ENCODE measurements at places on chromosomes 3 and 15. TPM values are rescaled to one million over a fixed set of nuclear protein-coding genes. Genes with fewer than 3 reads are reported as not detected.

GRCh38 chr3:35521196-35521595 lies 118.1 kb upstream of the ARPP21 start:
- no peak for DNase-seq

GRCh38 chr3:41148478-41148877 lies 50.8 kb upstream of the CTNNB1 start:
- DNase-seq: no peak

DNA sequence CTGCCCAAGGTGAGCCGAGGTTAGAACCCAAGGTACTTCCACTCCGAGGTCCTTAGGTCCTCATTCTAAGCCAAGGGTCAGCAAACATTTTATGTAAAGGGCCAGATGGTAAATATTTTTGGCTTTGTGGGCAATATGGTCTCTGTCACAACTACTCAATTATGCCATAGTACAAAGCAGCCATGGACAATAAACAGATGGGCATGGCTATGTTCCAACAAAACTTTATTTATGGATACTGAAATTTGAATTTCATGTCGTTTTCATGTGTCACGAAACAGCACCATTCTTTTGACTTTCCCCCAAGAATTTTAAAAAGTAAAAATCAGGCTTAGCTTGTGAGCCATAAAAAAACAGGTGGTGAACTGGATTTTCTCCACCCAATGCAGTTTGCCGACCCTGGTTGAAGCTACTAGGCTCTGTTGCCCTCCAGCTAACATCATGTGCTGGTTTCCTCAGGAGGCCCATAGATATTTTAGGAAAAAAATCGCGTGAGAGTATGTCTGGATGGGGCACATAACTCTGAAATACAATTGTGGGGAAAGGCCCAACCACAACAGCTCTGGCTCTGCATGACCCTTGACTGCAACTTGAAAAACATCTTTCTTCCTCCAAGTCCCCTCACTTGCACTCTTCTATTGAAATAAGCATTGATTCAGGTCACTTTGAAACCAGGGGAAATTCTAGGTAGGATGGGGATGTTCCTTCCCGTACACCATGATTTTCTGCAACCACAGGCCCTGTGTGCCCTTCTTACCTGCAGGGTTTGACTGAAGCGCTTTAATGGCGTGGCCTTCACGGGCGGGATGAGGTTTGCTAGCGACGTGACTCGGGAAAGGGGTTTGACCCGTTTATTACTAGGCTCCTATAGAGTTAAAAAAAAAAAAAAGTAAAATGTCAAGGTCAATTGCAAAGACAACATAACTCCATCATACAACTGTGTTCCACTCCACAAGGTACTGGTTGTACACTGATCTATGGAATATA lies 28.5 kb downstream of the ARHGEF3 start:
- no peak for DNase-seq

DNA sequence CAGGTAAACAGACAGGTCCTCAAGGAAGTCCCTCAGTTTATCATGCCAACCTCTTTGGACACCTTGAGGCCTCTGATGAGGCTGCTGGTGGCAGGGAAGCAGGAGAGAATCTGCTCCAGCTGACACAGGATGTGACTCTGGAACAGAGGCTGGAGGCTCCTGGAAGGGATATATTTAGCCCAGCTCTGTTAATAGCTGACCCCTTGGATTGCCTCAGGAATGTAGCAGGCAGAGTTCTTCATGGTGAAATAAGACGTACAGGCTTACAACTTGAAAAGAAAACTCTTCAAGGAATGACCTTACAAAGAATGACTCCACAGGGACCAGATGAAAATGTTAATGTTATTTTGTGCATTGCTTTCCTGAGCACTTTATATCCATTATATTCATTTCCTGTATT lies 90.5 kb downstream of the AQP9 start:
- no peak for DNase-seq

GRCh38 chr3:144737281-144737680 lies 765.7 kb downstream of the DIPK2A start:
- DNase-seq: no peak

- peak; percentile 34 for DNase-seq
These were observed 6.1 kb downstream of the RASGRP1 start for GRCh38 chr15:38558372-38559059.

AMT gene
- 14.0 TPM for total RNA-seq
